ENCODE measurements at places on chromosomes 6 and 20.

GRCh38 chr6:170279977-170280688, 10.7 kb downstream of the DLL1 start:
- no peak for DNase-seq

GRCh38 chr20:17579369-17580039, 9.6 kb downstream of the DSTN start:
- DNase-seq: no peak

DNA sequence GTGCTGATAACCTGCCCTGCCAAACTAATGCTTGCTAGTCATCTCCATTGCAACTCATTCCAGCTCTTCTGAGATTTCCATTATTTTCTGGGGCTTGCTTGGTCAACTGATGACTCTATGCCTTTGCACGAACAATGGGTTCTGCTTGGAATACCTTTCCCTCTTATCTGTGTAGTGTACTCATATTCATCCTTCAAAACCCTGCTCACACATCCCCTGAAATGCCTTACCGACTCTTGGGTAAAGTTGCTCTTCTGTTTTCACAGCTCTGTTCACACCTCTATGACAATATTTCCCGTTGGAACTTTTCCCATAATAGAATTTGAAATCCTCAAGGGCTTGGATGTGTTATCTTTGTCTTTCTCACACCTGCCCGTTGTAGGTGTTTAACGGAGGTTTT, 331.0 kb upstream of the SOX4 start:
- no peak for DNase-seq

GRCh38 chr6:166389119-166389518, 6.4 kb upstream of the MPC1 start:
- no peak for DNase-seq

DNA sequence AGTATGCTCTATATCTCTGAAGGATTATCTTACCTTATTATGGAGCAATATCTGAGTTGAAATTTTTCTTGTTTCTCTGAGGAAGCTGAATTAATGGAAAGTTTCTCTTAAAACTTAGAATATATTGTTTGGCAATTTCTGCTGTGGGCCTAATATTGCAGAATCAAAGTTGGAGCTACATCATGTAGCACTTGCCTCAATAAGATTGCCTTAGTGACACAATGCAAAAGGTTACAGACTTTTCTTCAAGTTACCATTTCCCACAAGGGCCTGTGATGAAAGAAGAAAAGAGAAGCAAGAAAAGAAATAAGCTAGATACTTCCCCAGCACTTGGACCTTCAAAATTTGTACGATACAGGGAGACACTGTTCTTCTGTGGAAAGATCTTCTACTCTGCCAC, 151.2 kb downstream of the SOBP start:
- DNase-seq: no peak

DNA sequence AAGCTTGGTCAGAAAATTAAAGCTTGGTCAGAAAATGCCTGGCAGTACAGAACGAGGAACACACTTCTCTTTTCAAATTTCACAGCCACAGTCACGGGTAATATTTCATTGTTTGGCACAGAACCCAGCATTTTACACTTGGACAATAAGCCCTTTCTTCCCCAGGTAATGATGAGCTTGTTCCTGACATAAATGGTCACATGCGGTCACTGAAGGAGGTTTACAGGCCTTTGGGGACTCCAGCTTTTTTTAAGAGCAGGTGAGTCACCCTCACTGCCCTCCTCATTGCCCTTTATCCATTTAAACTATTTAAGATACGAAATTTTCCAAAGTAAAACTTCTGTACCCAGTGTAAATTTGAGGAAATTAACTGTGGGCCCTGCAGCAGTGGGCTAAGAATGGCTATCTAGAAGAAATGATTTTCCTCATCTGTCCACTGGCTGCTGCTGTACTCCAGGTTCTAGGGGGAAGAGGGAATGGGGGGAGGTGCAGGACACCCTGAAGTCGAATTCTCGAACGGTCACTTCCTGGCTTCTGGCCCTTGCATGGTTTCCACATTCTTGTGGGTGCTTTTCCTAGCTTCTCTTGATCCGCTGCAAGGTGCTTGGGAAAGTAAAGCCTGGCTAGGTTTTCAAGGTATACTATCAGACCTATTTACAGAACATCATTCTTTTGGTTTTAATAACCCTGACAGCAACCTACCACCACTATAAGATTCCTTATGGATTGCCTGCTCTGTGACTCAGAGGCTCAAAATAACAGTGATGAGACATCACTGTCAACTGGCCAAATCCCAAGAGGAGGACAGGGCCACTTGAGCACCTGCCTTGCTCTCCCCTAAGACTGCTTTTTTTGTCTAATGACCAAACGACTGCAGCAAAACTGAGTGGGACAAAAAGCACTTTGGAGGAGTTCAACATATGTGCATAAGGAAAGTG, 75.8 kb downstream of the PREP start:
- DNase-seq: peak; percentile 66

DNA sequence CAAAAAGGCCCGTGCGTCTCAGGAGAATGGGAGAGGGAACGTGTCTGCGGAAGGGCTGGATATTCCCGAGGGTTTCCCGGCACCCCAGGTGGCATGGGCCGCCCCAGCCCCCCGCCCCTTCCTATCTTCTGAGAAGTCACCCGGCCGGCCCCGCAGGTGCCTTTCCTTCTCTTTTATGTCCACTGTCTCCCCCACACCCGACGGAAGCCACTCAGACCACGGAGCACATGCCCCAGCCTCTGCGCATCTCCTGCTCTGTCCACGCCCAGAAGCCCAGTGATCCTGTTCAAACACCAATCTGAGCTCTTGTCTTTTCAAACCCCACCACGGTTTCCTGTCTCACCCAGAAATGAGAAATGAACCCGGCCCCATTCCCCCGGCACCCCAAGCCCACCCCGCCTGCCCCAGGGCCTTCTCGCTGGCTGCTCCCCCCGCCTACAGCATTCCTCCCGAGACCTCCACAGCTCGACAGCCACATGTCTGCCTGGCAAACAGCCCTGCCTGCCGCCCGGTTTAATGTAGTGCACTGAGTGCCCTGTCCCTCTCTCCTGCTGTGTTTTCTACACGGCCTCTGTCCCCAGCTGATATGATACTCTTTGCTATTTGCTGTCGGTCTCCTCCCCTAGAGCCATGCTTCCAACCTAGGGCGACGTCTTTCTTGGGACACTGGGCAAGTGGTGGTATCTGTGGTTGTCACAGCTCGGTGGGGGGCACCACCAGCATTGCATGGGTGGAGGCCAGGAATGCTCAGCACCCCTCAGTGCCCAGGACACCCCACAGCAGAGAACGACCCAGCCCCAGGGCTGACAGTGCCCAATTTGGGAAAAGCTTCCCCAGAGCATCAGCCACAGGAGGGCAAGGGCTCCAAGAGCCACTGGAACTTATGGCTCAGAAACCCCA, 182.7 kb downstream of the TAF4 start:
- no peak for DNase-seq

DNA sequence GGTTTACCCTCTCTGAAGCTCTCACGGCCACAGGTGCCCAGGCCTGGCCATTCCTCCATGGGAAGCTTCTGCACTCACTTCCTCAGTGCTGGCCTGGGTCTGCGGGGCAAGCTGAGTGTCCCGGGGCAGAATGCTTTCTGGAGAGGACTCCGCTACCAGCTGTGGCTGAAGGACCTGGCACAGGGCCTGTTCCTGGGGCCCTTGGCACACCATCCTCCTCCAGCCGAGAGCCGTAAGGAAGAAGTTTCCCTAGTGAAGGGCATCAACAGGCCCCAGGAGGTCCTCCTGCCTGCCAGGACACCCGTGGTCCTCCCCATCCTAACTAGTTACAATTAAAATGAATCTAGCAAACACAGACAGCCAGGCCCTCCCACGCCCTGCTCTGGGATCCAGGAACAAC, 14.0 kb upstream of the KCNK15 start:
- DNase-seq: no peak

GRCh38 chr6:136961848-136962247, 39.7 kb downstream of the SLC35D3 start:
- no peak for DNase-seq

DNA sequence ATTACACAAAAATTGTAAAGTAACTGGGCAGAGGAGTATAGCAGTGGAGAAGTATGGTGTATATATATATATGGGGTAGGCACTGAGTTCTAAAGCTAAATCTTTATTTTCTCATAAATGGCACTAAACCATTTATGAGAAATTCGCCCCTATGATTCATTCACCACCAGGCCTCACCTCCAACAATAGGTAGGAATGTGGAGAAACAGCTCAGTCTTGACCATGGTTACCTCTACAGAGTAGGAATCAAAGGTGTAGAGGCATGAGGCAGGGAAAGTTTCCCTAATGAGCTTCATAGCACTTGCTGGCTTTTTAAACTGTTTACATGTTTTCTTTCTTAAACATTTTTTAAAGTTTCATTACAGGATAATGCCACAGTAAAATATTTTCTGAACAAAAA, 36.9 kb upstream of the SUMO4 start:
- no peak for DNase-seq

DNA sequence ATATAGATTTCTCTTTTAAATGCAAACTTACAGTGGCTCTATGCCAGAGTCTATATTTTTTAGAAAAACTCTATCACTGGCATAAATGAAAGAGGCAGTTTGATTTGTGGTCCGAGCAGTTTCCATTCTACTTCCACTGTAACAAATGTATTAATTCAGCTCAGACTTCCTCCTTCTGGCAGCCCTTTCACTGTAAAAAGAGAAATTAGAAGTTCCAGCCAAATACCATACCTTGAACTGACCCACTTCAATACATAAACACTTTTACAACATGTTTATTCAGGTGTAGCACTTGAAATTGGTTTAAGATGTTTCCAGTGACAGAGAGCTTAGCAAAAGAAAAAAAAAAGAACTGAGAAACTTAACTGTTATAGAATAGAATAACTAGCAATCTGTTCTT, 99.3 kb downstream of the BMP5 start:
- DNase-seq: no peak

DNA sequence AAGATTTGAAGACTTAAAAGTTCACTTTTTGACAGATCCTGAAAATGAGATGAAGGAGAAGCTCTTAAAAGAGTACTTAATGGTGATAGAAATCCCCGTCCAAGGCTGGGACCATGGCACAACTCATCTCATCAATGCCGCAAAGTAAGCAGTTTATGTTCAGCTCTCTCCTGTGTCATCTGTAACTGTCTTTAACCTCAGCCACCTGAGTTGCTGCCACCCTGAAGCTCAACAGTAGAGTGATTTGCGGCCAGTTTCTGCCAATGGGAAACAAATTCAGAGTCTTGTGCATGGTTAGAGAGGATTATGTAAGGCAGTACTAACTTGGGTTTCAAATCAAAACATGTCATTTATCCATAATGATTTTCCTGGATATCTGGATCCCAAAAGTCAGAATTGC, 10.1 kb downstream of the TNFAIP3 start:
- no peak for DNase-seq

GRCh38 chr20:48760403-48760983, 67.3 kb downstream of the PREX1 start:
- DNase-seq: peak; percentile 27

DNA sequence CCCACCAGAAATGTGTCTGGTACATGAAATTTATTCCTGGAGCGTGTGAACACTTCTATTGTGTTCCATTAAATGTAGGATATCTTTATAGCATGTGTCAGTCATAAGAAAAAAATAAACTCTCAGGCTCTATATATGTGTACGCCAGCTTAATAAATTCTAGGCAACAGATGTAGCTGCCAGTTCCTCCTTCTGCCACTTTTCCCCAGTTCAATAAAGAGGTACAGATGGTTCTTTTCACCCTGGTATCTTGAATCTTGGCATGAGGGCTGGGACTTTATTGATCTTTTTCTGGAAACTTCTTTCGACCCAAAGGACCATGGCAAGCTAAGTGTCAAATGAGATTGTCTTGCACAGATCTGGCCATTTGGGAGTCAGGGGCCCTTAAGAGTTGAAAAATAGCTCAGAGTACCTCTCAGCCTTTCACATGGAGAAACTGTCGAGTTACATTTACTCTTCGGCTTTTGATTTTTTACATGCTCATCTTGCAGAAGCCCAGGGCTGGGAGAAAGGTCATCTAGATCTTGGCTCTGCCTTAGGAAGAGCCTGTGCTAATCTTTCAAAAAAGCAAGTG, 240.9 kb downstream of the DOK5 start:
- no peak for DNase-seq

- no peak for DNase-seq
These were observed 12.4 kb downstream of the FHL5 start for GRCh38 chr6:96575359-96575758.

DNA sequence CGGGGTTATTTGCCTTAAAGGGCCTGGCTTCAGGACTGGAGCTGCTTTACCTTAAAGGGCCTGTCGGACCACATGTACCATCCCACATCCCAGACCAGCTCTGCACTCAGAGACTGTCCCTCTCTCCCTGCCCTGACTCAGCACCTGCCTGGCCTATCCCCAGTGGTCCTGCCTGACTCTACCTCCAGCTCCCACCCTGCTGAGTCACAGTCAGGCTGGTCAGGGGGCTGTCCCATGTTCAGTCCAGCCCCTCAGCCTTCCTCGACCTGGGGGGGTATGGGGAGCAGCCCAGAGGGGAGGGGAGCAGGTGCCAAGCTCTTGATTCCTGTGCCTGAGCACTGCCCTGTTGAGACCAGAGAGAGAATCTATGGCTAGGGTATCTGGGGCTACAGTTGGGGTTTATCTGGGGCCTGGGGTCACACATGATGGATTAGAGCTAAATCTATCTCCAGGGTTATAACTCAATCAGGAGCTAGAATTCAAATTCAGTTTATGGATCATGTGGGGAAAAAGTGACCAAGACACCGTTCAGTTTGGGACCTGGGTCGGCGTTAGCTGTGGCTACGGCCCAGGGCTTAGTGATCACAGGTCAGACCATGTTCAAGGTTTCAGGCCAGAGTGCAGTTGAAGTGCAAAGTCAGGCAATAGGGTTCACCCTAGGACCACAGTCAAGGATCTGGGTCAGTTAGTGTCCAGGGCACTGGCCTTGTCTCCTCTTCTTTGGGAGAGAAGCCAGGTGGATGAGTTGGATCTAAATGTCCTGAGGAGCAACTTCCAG, 9.4 kb upstream of the TRIB3 start:
- no peak for DNase-seq

DNA sequence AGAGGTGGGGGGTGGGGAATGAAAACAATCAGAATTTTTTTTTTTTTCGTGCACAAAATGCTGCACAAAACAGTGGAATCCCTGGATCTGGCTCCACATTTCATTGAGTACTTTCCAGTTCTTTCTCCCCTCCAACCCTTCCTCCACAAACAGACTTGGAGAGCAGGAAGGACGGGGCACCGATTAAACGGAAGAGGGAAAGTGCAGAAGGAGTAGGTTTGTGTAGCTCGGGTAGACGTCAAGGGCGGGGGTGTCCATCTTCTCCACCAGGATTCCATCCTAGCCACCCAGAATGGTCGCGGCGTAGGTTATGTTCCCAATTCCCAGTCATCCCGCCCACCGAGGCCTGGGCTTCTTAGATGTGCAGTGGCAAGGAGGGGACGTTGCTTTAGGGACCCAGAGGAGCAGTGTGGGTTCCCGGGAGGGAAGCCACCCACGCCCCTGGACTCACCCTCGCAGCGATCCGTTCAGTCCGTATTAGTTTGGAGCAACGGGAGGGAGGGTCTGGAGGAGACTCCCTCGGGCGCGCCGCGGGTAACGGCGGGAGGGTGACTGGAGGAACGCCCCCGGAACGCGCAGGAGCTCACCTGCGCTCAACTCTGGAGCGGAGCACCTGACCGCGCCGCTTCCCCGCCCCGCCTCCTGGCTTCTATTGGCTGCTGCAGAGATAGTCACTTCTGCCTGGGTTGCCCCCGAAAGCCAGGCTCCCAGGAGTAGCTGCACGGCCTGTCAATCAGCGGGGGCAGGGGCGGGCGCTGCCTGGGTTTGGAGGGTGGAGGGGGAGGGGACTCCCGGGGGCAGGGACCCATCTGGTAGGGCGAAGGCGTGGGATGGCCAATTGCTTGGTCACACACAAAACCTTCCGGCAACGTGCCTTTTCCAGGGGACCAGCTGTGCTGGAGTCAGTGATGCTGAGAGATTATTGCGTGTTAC, at the start of gene ENPP5:
TSS of gene ENPP5 (minus strand) at position 624 of the 933 bp plus-strand sequence. CDS start 2,718 bp downstream, outside the sequence.
- DNase-seq: peak; percentile 43
